ENCODE measurements at places on chromosomes 16 and 17. TPM values are rescaled to one million over a fixed set of nuclear protein-coding genes. Genes with fewer than 3 reads are reported as not detected.

The MT1M gene
- 0.38 TPM for polyA plus RNA-seq

The CSH1 gene
- not detected for polyA plus RNA-seq

The MEFV gene
- not detected for polyA plus RNA-seq

The KRT17 gene
- polyA plus RNA-seq, result 4.9 TPM

The PRRT2 gene
- polyA plus RNA-seq, result 6.1 TPM

DNA sequence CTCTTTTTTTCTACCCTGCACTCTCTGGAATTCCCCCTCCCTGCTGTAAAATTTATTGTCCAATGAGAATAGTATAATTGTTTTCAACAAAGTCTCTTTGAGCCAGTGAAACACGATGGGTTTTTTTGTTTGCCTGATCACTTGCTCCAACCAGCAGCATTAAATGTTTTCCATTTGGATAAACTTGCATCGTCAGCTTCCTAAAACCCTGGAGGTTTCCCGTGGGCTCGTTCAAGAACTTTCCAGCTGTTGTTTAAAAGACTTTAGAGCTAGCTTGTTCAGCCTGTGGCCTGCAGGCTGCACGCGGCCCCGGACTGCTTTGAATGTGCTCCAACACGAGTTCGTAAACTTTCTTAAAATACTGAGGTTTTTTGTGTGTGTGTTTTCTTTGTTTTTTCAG lies 14.9 kb downstream of the NAGPA start:
- no peak for DNase-seq

- no peak for DNase-seq
Observed at GRCh38 chr17:1555651-1556471, 6.7 kb downstream of the PITPNA start.

DNA sequence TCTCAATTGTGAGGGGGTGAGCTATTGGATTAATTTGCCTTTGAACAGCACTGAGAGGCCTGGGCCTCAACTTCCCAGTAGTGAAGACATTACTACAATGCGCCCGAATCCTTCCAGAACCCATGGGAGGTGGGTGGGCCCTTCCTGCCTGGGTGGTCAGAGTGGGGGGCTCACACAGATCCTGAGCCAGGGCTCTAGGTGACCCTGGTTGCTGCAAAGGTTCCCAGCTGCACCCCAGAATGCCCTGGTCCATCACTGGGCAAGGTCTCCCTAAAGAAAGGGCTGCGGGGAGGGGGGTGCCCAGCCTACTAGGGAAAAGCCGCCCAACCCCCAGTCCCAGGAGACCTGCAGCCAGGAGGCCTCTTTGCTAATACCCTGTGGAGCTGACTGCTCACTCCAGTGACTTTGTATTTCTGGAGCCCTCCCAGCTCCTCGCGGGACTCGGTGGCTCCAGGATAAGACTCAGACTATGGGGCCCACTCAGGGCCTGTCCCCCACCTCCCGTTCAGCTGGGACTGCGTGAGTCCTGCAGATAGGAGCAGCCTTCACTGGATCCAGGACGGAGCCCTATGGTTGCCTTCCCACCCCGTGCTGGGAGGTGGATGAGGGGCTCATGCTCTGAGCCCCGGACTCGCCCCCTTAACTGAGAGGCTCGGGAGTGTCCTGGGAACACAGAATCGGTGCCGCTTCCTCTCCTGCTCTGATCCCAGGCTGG lies 40.2 kb downstream of the SLC7A5 start:
- DNase-seq, result no peak

DNA sequence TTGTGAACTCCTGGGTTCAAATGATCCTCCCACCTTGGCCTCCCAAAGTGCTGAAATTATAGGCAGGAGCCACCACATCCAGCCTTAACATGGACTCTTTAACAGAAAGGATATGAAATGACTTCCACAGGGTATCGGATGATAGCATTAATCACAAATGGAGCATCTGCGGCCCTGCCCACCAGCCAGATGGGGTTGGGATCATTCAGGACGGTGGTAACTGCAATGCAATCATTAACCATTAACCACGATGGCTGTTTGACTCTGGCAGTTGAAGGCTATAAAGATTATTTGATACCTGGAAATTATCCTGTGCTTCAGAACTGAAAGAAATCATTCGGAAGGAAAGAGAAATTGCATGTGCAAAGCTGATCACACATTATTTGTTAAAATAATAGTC lies 5.3 kb upstream of the CHST5 start:
- DNase-seq, result no peak

DNA sequence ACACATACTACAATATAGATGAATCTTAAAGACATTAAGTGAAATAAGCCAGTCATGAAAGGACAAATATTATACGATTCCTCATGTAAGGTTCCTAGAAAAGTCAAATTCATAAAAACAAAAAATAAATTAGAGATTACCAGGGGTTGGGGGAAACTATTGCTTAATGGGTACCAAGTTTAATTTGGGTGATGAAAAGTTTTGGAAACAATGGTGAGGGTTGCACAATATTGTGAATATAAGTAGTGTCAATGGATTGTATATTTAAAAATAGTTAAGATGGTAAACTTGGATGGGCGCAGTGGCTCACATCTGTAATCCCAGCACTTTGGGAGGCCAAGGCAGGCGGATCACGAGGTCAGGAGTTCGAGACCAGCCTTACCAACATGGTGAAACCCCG lies 17.9 kb downstream of the HSF5 start:
- DNase-seq, result no peak

GRCh38 chr16:87457709-87458423 lies 35.0 kb downstream of the ZCCHC14 start:
- DNase-seq, result peak; percentile 96

DNA sequence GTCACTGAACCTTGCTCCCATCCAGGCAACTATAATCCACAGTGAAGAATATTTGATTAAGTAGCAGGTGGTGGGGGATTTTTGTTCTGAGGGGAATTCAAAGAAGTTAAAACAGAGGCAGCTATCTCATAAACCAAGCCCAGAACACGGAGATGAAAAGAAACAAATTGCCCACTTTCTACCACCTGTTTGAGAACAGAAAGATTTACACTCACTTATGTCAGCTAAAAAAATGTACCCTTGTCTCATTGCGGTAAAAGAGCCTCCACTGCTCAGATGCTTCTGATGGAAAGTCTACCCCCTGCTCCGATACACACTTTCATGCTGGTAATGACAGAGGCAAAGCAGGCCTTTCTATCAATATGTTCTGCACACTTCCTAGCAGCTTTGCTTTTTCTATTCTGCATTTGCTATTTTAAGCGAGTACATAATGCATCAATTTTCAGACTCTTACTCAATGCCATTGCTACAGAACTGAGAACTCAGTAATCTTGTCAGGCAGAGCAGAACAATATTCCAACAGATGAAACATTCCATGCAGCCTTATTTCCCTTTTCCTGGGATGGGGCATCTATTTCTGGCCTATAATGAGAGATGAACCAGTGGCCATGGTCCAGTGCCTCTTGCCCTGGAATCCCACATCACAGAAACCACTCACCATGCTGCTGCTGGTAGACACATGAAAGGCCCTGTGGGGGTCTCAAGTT lies 29.0 kb downstream of the CDK5R1 start:
- DNase-seq, result no peak

GRCh38 chr16:68310437-68310773 lies 341 bp downstream of the SLC7A6OS start:
- DNase-seq, result no peak

GRCh38 chr16:24497440-24497839 lies 41.9 kb upstream of the RBBP6 start:
- no peak for DNase-seq

DNA sequence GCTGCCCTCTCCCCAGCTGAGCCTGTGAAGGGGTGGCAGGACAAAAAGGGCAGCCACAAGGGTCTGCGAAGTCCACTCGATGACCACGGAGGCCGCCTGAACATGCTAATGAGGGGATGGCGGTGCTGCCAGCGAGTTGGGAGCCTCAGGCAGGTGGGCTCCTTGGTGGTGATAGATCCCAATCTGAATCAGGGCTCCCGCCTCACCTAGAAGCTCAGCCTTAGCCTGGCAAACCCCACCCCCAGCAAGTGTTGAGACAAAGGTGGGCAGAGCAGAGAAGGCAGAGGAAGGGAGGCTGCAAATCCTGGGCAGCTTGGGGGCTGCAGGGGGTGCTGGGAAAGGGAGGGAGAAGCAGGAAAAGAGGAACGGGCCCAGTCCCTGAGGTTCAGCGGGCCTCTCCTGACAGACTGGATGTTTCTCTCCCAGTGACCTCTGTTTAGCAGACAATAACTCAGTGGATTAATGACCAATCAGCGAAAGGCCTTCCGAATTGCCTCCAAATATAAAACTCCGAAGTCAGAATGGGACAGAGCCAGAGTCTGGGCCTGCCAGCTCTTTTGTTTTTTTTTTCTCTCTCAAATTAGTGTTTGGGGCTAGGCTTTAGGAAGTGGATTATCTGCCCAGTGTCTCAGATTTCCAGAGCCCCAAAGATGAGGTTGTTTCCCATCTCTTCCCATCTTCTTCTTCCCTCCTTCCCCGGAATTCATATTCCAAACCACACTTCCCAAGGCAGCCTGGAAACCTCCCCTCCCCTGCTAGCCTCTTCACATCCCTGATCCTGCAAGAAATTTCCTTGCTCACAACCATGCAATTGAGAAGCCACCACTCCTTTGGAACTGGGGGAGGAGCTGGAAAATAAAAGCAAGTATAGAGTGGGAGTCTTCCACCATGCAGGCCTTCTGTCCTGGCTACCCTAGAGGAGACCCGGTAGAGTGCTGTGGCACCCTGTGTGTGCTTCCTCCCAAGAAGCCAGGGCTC lies 15.2 kb upstream of the HOXB2 start:
- no peak for DNase-seq

DNA sequence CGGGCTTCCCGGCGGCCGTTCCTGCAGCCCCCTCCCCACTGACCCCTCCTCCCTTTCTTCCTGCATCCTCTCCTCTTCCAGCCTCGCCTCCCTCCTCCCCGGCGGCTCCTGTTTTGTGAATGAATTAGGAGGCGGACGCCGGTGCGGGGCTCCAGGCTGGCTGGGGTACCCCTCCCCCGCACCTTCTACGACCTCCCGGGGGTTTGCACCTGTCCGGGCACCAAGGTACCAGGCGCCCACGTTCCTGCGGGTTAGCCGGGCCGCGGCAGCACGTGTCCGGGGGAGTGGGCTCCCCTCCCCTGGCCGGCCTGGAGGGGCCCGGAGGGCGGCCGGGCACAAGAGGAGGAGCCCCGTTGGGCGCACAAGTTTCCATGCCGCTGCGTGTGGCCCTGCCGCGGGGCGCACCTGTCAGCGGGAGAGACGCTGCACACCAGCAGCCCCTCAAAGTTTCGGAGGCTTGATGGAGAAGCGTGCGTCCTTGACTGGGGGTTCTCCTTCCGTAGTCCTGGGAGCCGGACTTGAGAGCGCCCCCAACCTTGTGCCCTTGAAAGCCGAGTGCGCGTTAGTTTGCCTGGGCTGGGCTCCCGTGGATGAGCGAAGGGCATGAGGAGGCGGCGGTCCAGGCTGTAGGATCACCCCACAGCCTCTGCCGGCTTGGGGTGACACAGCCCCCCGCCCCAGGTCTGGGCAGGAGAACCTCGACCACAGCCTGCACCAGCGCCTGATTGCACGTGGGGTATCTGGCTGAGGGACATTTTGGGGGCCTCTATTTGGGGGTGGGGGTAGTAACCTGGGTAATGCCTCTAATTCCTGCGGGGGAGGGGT lies 1.2 kb downstream of the HAS3 start:
- DNase-seq, result no peak

DNA sequence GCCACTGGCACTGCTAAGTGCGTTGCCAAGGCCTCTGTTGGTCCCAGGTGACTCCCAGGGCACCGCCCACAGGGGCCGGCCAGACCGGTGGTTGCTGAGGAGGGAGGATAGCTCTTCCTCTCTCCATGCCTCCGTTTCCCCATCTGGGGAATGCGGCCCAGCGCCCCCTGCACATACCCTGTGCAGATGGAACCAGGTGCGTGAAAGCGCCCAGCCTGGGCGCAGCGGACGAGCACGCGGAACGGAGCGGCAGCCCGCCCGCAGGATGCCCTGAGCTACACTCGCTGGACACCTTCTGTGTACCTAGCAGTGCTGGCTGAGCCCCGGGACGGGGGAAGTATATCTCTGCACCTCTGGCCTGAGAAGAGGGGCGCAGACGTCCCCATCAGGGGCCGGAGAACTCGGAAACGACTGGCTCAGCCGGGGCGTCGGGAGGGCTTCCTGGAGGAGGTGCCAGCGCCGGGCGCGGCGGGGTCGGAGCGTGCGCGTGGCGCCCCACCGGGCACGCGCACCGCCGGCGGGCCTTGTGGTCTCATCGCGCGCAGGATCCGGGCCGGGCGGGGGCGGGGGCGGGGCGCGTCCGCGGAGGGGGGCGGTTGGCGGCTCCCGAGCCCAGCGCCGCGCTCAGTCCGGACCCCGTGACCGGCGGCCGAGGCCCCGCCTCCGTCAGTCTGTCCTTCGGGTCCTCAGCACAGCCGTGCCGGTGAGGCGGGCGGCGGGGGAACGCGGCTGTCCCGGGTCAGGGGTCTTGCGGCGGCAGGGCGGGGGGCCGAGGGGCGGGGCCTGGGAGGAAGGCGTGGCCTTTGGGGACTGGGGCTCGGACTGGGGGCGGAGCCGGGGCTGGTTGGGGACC lies at the start of the genes CCDC78 and HAGHL:
TSS of gene CCDC78 (minus strand) at position 6 of the 853 bp plus-strand sequence. CDS start 76 bp downstream, outside the sequence.
TSS of gene HAGHL (plus strand) at position 669 of the 853 bp plus-strand sequence. CDS start 404 bp downstream, outside the sequence.
- no peak for DNase-seq

GRCh38 chr17:59830007-59830630 lies 62.6 kb downstream of the TUBD1 start:
- no peak for DNase-seq

- DNase-seq, result no peak
Observed at GRCh38 chr17:21686165-21687015, 5.9 kb upstream of the KCNJ18 start.

GRCh38 chr16:12775656-12776236 lies 27.9 kb downstream of the CPPED1 start:
- DNase-seq, result no peak

- DNase-seq, result no peak
Observed at GRCh38 chr17:81500047-81500446, 12.6 kb downstream of the ACTG1 start.

DNA sequence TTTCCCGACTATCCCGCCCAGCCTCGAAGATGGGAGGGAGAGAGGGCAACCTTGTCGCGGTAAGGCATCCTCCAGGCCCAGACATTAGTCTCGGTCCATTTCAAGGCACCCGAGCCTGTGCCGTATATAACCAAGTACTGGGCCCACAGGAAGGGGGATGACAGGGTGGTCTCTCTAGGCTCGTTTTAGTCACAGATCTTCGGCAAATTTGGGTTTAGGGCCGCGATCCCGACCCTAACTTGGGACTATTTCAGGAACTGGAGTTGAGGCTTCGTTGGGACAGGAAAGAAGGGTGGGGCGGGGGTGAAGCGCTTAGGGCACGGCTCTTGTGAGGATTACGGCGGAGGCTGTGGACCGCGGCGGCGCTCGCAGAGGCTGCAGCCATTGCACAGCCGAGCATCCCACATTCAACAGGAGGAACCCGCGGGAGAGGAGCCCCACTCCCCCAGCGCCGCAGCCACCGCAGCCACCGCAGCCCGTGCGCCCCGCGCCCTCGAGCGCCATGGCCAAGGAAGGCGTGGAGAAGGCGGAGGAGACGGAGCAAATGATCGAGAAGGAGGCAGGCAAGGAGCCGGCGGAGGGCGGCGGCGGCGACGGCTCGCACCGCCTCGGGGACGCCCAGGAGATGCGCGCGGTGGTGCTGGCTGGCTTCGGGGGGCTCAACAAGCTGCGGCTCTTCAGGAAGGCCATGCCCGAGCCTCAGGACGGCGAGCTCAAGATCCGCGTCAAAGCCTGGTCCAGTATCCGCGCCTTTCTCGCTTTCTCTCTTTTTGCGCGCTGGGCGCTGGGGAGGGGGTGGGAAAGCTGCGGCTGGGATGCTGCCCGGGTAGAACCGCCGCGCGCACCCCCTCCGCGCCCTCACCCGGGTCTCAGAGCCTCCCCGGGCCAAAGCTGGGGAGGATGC lies at the start of gene VAT1L:
TSS of gene VAT1L (plus strand) at position 384 of the 904 bp plus-strand sequence. CDS start at position 503, 119 bp downstream.
- no peak for DNase-seq

Measured in AG04450 (cell line).